Activated naive CD8-positive, alpha-beta T cell treated with anti-CD3 and anti-CD28 coated beads, Interleukin-2, amount 10 ng/mL, durations not matched to agents 7 days and 5 days (primary cell): ENCODE measurements at places on chromosomes 12 and 14. TPM values are rescaled to one million over a fixed set of nuclear protein-coding genes. Genes with fewer than 3 reads are reported as not detected.

DNA sequence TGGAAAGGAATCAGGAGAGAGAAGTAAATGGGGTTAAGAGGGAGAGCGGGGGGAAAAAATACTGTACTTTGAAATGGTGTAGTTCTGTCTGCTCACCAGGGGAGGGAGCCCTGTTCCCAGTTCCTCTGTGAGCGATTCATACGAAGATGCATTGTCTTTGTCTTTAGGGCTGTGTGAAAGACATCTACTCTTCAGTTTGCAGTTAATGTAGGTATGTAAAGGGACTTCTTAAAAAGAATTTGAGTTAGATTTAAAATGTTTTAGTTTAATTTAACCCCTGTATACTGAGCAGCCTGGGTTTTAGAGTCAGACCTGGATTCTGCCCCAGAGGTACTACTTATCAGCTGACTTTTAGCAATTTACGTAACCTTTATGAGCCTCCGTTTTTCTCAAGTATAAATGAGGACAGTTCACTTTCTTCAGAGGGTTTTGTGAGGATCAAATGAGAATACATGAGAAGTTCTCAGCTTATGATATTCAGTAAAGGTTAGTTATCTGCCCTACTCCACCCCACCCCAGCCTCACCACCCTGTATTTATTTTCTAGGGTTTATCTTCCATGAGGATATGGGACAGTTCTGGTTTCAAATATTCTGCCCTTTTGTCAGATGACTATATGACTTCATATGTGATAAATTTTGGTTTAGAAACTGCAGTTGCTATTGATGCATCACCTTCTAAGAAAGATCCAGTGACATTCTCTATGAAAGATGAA lies 82.5 kb upstream of the EVL start:
- DNase-seq: peak; percentile 56

Gene KCNA1
- not detected for total RNA-seq

GRCh38 chr12:72110937-72111650 lies 161.1 kb upstream of the TRHDE start:
- DNase-seq: no peak

Gene APOF
- total RNA-seq: not detected

DNA sequence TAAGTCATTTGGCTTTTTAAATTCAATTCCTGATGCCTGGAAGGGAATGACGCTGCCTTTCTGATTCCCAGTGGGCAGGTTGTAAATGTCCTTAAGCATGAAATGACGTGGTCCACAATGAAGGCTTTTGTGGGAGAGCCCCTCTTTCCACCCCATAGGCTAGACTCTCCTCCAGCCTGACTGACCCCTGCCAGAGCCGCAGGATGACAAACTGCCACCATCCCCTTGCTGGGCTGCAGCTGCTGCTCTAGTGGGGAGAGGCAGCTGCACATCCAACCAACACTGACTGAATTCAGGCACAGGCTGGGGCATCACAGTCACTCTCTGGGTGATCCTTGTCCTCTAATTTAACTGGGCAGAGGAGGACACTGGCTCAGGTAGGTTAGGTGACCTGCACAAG lies 6.3 kb downstream of the TSPAN11 start:
- DNase-seq: no peak

Gene P2RX7
- total RNA-seq: 7.0 TPM

GRCh38 chr12:62933220-62933601 lies 1.7 kb downstream of the PPM1H start:
- DNase-seq: no peak

- DNase-seq: no peak
Observed at GRCh38 chr12:124282287-124282686, 12.6 kb upstream of the RFLNA start.

- DNase-seq: no peak
Observed at GRCh38 chr14:23877538-23878180, 75.9 kb upstream of the DHRS4 start.

DNA sequence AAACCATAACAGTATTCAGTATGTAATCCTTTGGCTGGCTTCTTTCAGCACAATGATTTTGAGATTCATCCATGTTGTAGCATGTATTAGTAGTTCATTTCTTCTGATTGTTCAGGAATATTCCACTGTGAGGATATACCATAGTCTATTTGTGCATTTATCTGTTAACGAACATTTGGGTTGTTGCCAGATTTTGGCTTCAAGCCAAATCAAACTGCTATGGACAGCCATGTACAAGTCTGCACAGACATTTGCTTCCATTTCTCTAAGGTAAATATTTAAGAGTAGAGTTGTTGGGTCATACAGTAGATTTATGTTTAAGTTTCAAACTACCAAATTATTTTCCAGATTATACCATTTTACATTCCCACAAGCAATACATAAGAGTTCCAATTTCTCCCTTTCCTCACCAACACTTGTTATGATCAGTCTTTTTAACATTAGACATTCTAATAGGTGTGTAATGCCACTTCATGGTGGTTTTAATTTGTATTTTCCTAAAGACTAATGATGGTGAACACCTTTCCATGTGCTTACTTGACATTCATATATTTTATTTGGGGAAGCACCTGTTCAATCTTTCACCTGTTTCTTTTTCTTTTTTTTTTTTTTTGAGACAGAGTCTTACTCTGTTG lies 56.6 kb downstream of the ZFYVE21 start:
- DNase-seq: no peak

GRCh38 chr12:104665296-104665695 lies 208.5 kb downstream of the CHST11 start:
- no peak for DNase-seq

GRCh38 chr14:89469210-89470198 lies 52.5 kb upstream of the FOXN3 start:
- DNase-seq: no peak

DNA sequence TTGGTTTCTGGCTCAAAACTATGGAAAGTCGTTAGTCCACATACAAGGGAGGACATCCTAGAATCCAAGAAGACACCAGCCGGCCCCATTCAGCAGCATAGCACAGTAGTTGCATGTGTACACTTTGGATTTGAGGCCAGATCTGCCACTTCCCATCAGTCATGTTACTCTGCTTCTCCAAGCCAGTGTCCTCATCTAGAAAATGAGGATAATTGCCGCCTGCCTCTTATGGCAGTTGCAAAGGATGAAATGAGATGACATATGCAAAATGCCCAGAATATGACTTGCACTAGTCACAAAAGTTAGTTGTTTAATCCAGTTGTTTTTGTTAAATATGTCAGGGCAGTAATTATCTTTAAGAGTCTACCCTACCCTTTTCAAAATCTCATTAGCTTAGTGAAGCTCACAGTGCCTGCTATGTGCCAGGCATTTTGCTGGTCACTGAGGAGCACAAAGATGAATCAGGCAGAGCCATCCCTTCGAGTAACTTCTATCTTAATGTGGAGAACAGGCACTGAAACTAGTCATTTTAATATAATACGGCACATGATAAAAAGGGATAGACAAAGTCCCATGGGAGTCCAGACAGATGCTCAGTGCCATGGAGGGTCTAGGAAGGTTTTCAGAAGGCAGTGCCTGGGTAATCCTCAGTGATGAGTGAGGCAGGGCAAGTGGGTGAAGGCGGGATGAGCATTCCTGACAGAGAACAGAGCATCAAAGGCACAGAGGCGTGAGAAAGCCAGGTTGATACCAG lies 6.6 kb upstream of the KRT76 start:
- no peak for DNase-seq

GRCh38 chr14:105065280-105066228 lies at the start of gene GPR132:
GPR132 (minus strand) TSS chr14:105065430; CDS start chr14:105055420, 10,010 bp downstream.
- DNase-seq: peak; percentile 80

DNA sequence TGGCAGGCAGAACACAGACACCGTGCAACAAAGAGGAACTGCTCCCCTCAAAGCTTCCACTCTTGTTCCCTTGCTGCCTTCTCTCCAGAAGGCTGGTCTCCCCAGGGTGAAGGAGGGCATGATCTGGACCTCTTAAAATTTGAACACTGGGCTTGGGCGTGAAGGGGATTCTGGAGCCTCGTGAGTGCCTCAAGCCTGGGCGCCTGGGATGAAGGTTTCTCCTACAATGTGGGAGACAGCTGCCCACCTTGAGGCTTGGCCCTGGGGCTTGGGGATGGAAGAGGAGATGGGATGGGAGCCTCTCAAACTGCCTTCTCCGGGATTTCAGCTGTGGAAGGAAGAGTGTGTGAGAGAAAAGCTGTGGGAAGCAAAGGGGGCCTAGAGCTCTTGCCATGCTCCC lies 7.8 kb upstream of the RIN3 start:
- no peak for DNase-seq

Gene FRMD6
- 3.5 TPM for total RNA-seq

Gene KIF5A
- total RNA-seq: 1.4 TPM

- peak; percentile 84 for DNase-seq
Observed at GRCh38 chr12:52082988-52083637, 3.6 kb downstream of the SMIM41 start.

Gene PROX2
- 0.28 TPM for total RNA-seq

GRCh38 chr12:51076236-51076930 lies 7.0 kb downstream of the CSRNP2 start:
- no peak for DNase-seq

GRCh38 chr12:49298160-49298559 lies 3.2 kb downstream of the PRPH start:
- no peak for DNase-seq

GRCh38 chr12:7158781-7159609 lies 28.8 kb downstream of the CLSTN3 start:
- DNase-seq: no peak

GRCh38 chr12:106682594-106683234 lies 91.8 kb upstream of the RIC8B start:
- DNase-seq: no peak

Gene ADCY6
- not detected for total RNA-seq

Gene BHLHE41
- total RNA-seq: not detected

DNA sequence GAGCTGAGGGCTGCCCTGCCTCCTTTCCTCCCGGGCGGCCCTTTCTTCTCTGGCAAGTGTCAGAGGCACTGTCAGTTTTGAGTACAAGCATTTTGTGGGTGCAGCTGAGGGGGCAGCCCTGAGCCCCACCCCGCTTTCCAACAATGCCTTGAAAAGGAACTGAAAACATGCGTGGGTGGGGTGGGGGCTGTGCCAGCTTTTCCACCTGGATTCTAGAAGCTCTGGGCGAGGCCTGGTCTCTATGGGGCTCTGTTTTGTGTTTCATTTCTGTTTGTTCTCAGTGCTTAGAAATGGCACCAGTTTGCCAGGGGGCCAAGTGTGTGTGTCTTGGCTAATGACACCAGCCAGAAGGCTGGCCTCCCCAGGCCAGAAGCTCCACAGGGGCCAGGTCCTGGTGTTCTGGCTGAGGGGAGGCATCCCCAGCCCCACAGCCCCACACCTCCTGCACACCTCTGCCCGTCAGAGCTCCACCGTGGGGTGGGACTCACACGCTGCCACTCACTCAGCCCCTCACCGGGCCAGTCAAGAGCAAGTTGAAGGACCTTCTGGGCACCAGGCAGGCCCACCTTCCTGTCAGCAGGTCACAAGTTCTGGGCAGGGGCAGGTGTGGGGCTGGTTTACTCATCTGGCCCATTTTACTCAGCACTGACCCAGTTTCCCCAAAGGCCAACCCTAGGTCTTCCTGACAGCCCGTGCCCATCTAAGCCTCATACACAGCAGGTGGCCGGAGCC lies 155.1 kb downstream of the CALM1 start:
- DNase-seq: no peak

GRCh38 chr12:122935318-122935717 lies 30.9 kb downstream of the ABCB9 start:
- DNase-seq: no peak

GRCh38 chr12:77760271-77761025 lies 70.2 kb upstream of the NAV3 start:
- DNase-seq: no peak

Gene SLC39A2
- total RNA-seq: 0.25 TPM

DNA sequence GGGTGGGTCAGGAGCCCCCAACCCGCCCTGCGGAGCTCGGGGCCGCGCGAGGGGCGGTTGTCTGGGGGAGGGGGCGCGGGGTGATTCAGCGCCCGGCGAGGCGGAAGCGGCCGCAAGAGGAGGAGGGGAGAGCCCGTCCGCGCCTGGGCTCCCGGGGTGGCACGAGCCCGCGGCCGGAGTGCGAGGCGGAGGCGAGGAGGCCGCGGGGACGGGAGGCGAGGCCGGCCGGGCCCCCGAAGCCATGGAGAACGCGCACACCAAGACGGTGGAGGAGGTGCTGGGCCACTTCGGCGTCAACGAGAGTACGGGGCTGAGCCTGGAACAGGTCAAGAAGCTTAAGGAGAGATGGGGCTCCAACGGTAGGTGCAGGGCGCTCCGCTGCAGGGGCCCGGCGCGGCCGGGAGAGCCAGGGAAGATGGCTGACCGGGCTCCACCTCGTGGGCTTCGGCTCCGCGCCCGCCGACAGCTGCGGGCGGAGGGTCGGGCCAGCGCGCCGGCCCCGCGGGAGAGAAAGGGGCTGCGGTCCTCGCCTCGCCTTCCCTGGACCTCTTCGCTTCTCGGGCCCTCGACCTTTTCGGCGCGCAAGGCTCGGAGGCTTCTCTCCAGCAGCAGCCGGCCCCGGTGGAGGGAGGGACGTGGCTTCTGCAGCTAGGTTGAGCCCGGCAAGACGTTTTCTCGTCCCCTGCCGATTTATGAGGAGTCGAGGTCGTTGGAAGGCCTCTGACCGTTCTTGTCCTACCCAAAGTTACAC lies 677 bp downstream of the ATP2A2 start:
- DNase-seq: no peak

DNA sequence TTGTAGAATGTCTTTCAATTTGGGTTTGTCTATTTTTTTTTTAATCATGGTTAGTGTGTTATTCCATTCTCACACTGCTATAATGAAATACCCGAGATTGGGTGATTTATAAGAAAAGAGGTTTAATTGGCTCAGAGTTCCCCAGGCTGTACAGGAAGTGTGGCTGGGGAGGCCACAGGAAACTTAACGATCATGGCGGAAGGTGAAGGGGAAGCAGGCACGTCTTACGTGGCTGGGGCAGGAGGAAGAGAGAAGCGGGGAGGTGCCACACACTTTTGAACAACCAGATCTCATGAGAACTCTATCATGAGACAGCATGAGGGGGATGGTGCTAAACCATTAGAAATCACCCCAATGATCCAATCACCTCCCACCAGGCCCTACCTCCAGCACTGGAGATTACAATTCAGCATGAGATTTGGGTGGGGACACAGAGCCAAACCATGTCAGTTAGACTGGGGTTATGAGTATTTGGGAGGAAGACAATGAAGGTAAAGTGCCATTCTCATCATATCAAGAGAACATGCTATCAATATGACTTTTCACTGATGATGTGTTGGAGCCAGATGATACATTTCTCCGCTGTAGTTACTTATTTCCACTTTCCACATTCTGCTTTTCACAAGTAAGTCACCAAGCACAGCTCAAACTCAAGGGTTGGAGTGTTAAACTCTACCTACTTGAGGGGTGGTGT lies 45.8 kb downstream of the AP5M1 start:
- no peak for DNase-seq

Gene GPRC5D
- not detected for total RNA-seq

Gene KRT71
- not detected for total RNA-seq

DNA sequence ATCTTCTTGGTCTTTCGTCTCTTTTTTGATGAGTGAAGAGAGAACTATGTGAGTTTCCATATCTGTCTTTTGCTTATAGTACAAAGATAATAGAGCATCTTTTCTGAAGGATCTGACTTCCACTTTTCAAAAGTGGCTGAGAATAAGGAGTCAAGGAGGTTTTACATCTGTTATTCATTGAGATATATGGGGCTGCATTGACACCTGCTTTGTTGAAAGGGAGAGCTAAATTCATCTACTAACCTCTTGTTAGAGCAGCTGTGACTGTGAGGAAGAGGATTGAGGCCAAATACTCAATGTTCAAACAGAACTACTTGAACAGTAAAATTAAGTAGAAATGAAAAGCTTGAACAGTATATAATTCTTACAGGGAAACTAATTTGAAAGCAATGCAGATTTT lies 130.2 kb upstream of the ATP2B1 start:
- no peak for DNase-seq

Gene EIF2S1
- total RNA-seq: 93.2 TPM

- DNase-seq: no peak
Observed at GRCh38 chr12:118749646-118750045, 231.7 kb upstream of the SRRM4 start.

GRCh38 chr12:114408886-114409851 lies 3.2 kb upstream of the TBX5 start:
- DNase-seq: peak; percentile 38

Gene CLEC7A
- total RNA-seq: 0.48 TPM
